ENCODE measurements at places on chromosomes 6 and 20.
A peak's percentile ranks its signal among the peaks of the same experiment; 100 is the strongest.

- no peak for DNase-seq
Observed at GRCh38 chr6:118781897-118782296, 112.1 kb upstream of the ASF1A start.

DNA sequence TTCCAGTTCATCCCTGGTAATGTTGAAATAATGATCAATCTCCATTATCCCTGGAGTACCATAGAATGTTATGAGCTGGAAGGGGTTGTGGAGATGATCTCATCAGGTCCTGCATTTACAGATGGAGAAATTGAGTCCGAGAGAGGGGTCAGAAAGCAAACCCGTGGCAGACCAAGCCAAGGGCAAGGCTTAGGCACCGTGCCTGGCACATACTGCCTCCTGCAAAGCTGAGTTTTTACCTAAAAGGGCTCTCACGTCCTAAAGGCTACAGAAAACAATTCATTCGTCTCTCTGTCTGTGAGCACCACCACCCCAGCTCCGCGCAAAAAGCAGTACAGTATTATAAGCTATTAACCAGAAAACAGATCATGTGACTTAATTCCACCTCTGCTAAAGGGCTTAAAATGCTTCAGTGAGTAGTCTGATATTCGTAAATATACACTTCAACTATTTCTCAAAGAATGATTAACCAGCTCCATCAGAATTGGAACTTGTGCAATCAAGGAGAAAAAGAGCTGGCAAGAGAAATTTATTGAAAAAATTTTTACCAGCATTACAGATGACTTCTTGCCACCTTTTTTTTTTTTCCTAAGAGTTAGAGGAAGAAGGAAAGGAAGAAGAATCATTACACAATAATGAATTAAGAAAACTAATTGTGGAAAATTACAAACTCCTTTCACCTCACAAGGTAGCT lies 3.4 kb upstream of the PARD6B start:
- DNase-seq = no peak

DNA sequence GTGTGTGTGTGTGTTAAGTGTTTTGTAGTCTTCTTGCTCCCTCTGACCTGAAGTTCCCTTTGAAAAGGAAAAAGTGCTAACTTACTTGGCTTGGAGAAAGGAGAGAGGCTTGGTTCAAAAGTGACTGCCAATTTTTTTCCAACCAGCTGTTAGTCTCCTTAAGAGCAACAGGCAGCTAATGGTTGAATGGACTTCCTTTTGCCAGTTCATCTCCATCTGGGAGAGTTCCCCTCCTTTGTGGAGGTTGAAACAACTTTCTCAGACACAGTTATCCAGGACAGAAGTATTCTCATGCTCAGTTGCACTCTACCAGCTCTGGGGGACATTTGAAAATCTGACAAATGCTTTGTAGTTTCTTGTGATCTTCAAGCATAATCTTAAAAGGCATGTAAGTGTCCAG lies 4.5 kb downstream of the RIPOR2 start:
- no peak for DNase-seq

GRCh38 chr20:12112089-12112474 lies 194.4 kb downstream of the BTBD3 start:
- DNase-seq = no peak

- DNase-seq = peak; percentile 8
Observed at GRCh38 chr6:116450769-116451740, 10.1 kb upstream of the CALHM6 start.

DNA sequence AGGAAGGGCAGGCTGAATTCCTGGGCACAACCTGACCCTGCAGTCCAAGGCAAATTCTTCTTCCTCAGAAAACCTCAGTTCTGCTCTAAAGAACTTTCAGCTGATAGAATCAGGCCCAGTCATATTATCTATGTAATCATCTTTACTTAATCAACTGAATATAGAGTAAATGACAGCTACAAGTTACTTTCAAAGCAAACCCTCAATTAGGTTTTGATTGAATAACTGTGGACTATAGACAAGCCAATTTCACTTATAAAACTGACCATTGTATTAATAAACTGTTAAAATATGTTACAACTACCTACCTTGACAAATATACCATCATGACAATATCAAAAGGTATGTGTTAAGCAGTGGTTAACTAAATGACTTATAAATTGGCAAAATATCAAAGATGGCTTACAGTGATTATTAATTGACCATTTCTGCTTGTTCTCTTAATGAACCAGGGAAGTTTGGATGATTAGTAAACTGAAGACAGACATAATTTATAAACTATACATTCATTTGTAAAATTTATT lies 46.1 kb upstream of the ADGRF5 start:
- no peak for DNase-seq

DNA sequence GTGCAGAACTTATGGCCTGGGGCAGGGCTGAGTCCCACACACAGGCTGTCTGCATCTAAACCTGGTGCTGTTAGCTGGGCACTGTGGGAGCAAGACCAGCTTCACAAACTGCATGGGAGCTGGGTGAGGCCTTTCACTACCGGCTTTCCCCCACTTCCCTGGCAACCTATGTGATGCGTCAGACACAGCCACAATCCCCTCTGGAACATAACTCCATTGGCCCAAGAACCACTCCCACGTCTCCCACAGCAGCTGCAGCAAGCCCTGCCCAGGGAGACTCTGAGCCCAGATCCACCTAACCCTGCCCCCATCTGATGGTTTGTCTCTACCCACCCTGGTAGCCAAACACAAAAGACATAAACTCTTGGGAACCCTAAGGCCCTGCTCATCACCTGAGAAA lies 9.3 kb downstream of the WDR27 start:
- no peak for DNase-seq

DNA sequence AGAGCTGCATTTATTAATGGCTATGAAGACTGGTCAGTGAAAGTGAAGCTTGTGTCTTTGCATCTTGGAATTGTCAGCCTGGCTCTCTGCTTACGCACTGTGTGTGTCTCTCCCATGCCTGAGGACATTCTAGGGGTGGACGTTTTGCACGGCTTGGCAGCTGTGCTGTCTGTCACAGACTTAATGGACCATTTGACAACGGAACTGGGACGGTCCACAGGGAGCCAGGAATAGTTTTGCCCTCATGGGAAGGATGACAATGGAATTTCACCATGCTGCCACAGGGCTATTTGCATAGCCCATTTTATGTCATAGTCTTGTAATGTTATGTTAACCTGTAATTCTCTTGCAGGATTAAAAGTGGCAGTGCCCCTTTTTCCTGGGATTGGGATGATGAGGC lies 44.7 kb downstream of the OR2B6 start:
- DNase-seq = no peak

DNA sequence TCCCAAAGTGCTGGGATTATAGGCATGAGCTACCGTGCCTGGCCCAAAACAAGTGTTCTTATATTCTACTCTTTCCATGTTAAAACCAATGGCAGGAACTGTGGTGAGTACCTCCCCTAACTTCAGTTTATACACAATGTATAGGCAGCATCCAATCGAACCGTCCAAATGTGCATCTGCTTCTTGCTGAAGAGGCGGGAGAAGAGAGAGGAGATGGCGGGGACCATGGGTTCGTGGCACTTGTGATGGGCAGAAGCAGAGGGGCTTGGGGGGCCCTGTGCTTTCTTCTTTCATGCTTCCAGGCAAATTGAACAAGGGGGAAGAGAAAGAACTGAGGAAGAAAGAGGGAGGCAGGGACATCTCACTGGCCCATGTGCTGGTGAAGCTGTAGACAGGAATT lies 11.2 kb upstream of the TCFL5 start:
- no peak for DNase-seq

GRCh38 chr20:62838128-62838891 lies 21.5 kb downstream of the COL9A3 start:
- DNase-seq = no peak

DNA sequence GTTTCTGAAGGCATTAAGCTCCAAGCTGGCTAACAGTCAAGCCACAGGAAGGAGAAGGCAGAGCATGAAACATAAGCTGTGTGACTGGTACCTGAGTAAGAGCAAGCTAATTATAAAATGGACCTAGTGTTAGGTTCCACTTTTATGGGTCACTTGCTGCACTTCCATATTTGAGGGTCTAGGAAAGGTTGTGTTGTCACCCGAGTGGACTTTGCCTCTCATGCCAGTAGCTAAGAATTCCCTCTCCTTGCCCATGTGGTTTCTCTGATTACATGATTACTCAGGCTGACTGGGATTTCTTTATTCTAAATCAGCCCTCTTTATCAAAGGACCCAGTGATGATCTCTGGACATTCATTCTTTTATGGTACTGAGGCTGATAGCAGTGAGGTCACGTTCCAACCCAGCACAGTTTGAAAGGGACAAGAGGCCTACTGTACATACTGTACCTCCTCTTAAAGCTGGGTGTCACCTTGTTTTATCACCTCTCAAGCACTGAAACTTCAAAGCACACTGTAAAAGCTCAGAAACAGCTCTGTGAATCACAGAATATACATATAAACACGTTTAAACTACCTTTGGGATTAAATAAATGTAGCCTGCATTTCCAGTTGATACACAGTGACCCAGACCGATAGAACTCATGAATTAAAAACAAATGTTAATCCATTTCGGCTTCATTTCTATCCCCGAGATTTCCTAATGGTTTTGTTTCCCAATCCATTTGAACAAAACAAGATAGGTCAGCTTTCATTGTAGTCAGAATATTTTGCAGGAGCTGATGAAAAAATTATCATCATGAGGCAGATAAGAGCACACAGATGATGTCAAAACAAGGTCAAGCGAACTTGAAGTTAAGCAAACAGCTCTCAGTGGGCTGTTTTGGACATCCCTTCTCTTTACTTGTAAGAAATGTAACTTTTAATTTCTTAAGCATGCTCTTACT lies 96.5 kb downstream of the ALDH8A1 start:
- DNase-seq = no peak

- DNase-seq = no peak
Observed at GRCh38 chr6:29964518-29964886, 22.2 kb downstream of the HLA-A start.

DNA sequence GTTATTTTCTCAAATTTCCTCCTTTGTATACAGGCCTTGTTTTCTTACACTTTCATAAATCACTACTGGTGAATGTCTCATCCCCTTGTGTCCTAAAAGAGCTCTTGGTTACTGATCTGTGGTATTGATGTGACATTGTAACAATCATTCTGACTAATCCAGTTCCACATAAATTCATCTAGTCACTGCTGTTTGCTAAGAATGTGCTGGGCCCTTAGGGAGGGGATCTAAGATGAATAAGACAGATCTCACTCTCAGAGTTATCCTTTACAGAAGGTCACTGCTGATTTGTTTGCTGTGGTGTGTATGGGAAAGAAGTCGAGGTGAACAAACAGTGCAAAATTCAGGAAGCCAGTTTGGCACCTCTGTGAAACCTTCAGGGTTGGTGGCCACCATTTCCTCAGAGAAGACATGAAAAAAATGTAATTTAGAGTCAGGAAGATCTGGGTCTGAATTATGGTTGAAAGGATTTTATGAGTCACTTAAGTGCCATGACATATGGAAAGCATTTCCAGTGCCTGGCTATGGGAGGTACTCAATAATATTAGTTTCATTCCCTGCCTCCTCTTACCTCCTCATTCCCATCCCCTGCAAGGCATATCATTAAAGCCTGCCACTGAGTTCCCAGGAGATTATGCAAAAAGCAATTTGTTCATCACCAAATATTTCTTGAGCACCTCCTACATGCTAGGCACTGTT lies 121.8 kb downstream of the COL9A1 start:
- no peak for DNase-seq

GRCh38 chr6:13526727-13527670 lies 39.6 kb upstream of the GFOD1 start:
- DNase-seq = peak; percentile 6

DNA sequence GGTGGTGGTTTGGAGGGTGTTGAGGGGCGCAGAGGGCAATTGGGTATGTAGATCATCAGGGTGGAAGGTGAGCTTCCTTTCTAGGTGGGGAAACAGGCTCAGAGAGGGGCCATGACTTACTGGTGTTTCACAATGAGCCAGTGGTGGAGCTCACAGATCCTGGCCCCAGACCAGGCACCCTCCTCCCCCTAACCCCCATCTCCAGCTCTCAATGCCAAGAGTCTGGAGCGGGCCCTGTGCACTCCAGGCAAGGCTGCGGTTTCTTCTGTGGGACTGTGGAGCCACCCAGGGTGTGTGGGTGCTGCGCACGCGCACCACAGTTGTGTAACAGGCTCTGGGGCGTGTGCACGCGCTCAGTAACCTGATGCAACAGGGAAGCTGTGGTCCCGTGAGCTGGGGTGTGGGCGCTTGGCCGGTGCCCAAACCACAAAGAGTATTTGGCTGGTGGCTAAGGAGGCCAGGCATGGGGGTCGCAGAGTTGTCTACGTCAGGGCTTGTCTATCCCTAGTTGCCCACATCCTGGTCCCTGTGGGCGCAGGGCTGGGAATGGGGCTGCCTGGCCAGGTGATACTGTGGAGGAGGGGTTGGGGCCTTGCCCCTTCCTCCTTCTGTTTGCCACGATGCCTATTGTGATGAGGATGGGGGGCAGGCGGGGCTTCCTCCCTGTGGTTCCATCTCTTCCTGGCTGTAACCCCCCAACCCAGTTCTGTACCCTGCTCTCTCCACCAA lies 37.5 kb upstream of the MRPS18A start:
- peak; percentile 86 for DNase-seq

- DNase-seq = no peak
Observed at GRCh38 chr6:25537349-25538018, 114.5 kb upstream of the SCGN start.

- DNase-seq = no peak
Observed at GRCh38 chr6:148557796-148558321, 189.0 kb upstream of the UST start.

DNA sequence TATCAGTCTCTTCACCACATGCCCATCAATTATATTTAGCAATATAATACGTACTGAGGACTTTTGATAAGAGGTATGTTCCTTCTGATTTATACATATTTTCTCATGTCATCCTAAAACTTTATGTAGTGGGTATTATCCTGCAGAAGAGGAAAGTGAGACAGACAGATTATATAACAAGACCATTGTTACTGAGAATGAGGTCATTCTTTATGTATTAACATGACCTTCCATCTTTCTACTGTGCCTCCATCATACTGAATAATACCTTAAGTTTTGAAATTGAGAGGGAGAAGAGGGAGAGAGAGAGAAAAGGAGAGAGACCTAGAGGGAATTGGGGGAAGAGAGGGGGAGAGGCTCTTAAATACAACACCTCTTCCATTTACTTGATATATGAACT lies 90.9 kb upstream of the CARMIL1 start:
- DNase-seq = no peak

- DNase-seq = no peak
Observed at GRCh38 chr6:125679128-125679527, 70.3 kb upstream of the HEY2 start.

GRCh38 chr20:16059841-16060240 lies 513.4 kb downstream of the KIF16B start:
- no peak for DNase-seq

- DNase-seq = peak; percentile 40
Observed at GRCh38 chr20:24100370-24101011, 111.9 kb upstream of the GGTLC1 start.

GRCh38 chr6:149055195-149055899 lies 262.2 kb upstream of the TAB2 start:
- no peak for DNase-seq

GRCh38 chr6:43914272-43915147 lies 144.5 kb downstream of the VEGFA start:
- no peak for DNase-seq

GRCh38 chr20:6122873-6123648 lies at the start of gene FERMT1:
Gene FERMT1 (minus strand): TSS chr20:6123030. CDS start chr20:6119554, 3,476 bp downstream.
- DNase-seq = peak; percentile 60

All from activated naive CD8-positive, alpha-beta T cell treated with anti-CD3 and anti-CD28 coated beads for 36 hours (primary cell).